Glutamatergic neuron (in vitro differentiated cells): ENCODE measurements at places on chromosomes 13 and 19. TPM values are rescaled to one million over a fixed set of nuclear protein-coding genes. Genes with fewer than 3 reads are reported as not detected.

The COX7A1 gene
- 62.3 TPM for total RNA-seq

The TRPM4 gene
- 54.1 TPM for total RNA-seq

The ZNF229 gene
- total RNA-seq: 15.2 TPM

The GPR42 gene
- total RNA-seq: not detected

- no peak overlapping the region for H3K4me3 ChIP-seq
- H3K36me3 ChIP-seq: no peaks in the 10 kb centered on the region
- H3K27me3 ChIP-seq: no peaks in the 10 kb centered on the region
- no peak overlapping the region for H3K27ac ChIP-seq
- peaks cover 43% of the 10 kb centered on the region for H3K4me1 ChIP-seq
- no peak for DNase-seq
These were observed 24.7 kb downstream of the URI1 start for GRCh38 chr19:29966588-29967249.

GRCh38 chr13:58620176-58620575 is 988.6 kb downstream of the PCDH17 start:
- peak overlapping the region; percentile 55 for H3K4me3 ChIP-seq
- DNase-seq: no peak
- H3K4me1 ChIP-seq: peaks cover 42% of the 10 kb centered on the region
- H3K27me3 ChIP-seq: peaks cover 17% of the 10 kb centered on the region
- H3K36me3 ChIP-seq: no peaks in the 10 kb centered on the region
- H3K27ac ChIP-seq: peak overlapping the region; percentile 99

- H3K4me3 ChIP-seq: no peak overlapping the region
- H3K36me3 ChIP-seq: no peaks in the 10 kb centered on the region
- no peak for DNase-seq
- H3K4me1 ChIP-seq: no peaks in the 10 kb centered on the region
- no peak overlapping the region for H3K27ac ChIP-seq
These were observed 28.9 kb upstream of the KPNA3 start for GRCh38 chr13:49821216-49822009.
